ENCODE measurements at places on chromosomes 13 and 19.

- DNase-seq, result no peak
These were observed 28.7 kb upstream of the MEDAG start for GRCh38 chr13:30877335-30877734.

DNA sequence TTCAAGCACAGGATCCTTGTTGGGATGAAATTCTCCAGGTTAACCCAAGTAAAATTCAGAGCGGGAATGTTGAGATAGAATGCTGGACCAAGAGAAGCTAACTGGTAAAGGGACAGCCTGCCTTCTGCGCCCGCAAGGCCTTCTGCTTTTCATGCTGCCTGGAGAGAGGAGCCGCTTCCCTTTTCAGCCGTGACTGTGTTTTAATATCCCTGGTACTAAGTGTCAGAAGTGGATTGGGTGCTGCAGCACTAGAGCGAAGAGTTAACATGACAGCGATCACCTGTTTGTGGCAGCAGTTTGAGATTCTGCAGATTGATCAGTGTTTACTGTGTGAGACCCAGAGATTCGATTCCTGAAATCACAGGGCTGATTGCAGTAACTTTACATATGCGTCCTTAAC is 197.4 kb upstream of the ZNF536 start:
- DNase-seq, result no peak

GRCh38 chr13:77430377-77430951 is 103.6 kb upstream of the MYCBP2 start:
- no peak for DNase-seq

GRCh38 chr13:75889427-75889826 is 253.3 kb downstream of the LMO7 start:
- DNase-seq, result no peak

DNA sequence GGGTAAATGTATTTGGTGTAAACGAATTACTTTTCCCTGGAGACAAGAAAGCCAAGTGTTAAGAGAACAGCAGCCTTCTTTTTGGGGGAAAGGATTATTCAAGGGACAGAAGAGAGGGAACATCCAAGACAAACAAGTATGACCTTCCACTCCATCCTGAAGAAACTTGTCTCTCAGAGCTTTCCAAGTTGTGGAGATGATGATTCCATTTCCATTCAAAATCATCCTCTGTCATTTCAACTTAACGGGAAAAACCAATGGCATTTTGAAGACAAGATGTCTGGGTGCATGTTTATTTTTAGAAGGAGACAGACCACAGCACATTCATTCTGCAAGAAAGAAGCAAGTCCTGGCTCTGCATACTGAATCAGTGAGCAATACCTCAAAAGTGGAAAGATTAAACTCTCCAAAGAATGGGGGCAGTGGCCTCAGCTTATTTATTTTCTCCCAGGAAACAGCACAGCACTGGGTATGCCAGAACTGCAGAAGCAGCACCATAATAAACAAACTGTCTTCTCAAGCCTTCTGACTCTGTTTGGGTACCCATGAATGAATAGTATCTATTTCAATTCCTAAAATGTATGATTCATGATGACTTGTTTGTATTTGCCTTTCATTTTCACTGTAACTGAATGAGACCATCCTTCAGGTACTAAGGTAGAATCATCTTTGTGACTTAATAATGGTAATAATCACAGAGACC is 541.0 kb downstream of the RFC3 start:
- no peak for DNase-seq

GRCh38 chr19:29495901-29496441 is 29.8 kb upstream of the VSTM2B start:
- DNase-seq, result no peak

DNA sequence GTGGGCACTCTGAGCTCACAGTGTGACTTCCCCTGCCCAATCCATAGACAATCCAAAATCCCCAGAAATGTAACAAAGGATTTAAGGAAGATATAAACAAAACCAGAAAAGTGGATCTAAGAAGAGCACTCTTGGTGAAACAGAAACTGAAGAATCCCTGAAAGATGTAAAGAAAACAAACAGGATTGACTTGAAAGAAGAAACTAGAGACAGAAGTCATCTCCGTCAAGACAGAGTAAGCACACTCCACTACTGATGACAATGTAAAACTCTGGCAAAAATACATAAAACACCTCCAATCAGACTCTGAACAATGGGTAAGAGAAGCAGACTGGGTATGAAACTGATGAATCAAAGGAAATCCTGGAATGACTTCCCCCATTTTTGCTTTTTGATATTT is 13.5 kb downstream of the TUBGCP3 start:
- DNase-seq, result no peak

GRCh38 chr19:35628264-35628564 is 622 bp upstream of the RBM42 start:
- no peak for DNase-seq

DNA sequence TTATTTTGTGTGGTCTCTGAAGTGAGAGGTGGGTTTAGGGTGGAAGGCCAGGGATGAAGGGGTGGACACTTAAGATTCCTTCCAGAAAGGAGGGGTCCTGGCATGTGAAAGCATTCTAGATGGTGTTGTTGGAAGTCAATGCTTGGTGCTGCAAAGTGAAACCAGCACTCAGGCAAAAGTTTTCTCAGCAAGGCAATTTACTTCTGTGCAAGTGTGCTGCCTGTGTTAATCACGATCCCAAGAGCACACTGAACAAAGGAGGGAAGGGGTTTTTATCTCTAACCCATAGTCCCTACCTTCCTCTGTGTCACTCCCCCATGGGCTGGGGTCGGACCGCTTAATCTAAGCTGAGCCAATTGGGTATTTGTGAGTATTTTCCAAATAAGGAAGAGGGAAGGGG is 1.3 kb downstream of the ZNF134 start:
- no peak for DNase-seq

GRCh38 chr19:2495651-2496316 is 19.9 kb downstream of the GADD45B start:
- DNase-seq, result no peak

DNA sequence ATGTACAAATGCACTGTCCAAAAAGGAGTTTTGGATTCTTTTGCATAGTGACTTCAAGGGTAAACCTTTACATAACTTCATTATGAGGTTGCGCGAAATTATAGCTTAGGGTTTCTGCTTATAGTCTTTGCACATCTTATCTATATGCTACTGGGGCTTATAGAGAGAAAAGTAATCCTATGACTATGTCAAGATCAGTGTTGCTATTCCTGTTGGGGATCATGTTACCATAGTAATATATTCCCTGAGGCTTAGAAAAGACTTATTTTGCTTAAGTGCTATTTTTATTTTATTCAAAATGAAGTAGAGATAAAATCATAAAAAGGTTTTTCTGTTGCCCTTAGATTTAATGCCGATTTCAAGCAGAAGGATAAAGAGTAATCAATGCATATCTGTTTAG is 14.7 kb upstream of the POSTN start:
- DNase-seq, result no peak

DNA sequence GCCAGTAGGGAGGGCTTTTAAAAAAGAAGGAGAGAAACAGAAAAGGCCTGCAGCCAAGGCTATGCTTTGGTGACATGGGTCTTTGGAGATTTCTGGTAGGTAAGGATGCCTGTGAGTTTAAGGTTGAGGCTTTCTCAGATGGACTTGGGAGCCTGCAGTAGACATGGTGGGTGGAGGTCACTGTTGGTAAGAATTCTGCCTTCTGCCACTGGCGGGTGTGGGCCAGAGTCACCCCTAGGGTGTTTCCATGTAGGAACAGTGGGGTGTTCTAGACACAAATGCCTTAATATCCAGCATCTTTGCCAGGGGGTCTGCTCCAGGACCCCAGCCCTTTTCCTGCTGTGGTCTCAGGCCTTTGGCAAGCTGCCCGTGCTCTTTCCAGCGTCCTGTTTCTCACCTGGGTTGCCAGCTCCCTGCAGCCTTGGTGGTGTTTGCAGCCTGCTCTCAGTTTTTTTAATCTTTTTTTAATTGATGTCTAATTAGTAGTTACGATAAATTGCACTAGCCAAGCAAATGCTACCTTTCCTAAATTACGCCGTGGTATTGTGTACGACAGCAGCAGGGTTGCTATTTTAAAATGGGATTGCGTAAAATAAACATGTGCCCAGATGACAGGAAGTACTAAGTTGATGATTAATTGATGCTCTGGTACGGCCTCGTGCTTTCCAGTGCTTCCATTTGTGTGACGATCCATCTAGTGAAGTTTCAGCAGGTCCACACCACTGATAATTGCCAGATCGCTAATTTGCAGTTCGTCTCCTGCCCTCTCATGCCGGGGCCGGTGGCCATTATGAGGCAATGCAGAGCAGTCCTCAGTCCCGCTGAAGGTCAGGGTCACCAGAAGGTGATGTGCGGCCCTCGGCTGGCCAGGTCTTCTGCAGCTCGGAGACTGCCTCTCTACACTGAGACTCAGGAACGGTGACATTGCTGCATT is 35.3 kb upstream of the NPAS1 start:
- DNase-seq, result no peak

GRCh38 chr19:18097217-18097992 is at the start of gene MAST3:
TSS of gene MAST3 (plus strand) at chr19:18097778. CDS start at chr19:18097793, 15 bp downstream.
- DNase-seq, result peak; percentile 86

GRCh38 chr19:18610245-18610555 is 2.5 kb upstream of the TMEM59L start:
- no peak for DNase-seq

DNA sequence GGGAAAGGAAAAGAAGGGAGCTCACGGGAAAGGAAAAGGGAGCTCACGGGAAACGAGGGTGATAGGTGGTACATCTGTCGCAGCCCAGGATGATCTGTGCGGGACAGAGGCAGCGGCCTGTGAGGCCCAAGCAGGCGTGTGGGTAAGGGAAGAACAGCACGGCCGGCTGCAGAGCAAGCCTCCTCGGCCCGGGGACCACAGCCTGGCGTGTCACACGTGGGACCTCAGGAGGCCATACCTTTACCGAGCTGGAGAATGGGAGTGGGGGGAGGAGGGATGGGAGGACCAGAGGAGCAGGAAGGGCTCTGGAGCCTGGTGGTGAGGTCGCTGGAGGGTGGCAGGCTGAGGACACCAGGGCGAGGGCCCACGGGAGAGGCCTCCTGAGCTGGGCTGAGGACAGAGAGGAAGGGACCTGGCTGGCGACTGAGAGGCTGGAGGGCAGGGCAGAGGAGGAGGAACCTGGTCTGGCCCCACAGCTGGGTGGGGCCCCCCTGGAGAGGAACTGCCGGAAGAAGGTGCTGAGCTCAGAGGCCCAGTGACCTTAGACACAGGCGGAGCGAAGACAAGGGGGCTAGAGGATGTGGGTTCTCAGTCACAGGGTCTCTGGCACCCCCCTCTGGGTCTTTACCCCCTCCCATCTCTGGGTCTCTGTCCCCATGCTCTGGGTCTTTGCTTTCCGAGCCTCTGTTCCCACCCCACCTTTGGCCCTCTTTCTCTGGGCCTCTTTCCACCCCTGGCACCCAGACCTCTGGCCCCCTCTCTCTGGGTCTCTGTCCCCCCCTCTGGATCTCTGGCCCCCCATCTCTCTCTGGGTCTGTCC is 2.9 kb upstream of the FTL start:
- DNase-seq, result no peak

GRCh38 chr13:77800219-77800618 is 102.7 kb downstream of the SLAIN1 start:
- DNase-seq, result no peak

DNA sequence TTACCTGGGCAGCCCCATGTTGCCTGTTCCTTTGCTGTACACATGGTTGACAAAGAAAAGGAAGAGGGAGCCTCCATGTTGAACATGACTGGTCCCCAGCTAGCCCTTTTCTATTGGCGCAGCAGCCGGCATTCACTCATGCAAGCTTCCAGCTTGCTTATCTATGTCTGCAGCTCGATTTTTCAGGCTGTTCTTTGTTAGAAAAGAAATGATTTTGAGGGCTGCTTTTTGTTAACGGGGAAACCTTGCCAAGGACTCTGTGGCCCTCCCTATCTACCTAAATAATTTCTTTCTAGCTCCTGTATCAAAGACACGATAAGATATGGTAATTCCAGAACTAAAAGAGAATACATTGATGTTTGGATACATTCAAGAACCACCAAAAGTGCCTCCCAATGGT is 20.4 kb upstream of the ADGRE2 start:
- DNase-seq, result no peak

DNA sequence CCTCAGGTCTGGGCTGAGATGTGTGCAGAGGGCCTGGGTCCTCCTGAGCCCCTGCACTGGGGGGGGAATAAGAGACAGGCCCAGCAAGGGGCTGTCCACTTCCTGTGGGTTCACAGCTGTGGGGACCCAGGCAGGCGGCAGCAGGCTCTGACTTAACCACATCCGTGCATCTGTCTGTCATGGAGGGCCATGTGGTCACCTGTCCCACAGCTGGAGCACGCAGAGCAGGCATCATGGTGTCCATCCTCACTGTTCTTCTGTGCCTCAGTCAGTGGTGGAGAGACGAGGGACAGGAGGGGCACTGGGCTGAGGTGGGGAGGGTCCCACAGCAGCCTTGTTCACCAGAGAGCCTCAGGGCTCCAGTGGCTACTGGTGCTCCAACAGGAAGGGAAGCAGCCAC is 16.3 kb upstream of the KIR3DL3 start:
- DNase-seq, result no peak

DNA sequence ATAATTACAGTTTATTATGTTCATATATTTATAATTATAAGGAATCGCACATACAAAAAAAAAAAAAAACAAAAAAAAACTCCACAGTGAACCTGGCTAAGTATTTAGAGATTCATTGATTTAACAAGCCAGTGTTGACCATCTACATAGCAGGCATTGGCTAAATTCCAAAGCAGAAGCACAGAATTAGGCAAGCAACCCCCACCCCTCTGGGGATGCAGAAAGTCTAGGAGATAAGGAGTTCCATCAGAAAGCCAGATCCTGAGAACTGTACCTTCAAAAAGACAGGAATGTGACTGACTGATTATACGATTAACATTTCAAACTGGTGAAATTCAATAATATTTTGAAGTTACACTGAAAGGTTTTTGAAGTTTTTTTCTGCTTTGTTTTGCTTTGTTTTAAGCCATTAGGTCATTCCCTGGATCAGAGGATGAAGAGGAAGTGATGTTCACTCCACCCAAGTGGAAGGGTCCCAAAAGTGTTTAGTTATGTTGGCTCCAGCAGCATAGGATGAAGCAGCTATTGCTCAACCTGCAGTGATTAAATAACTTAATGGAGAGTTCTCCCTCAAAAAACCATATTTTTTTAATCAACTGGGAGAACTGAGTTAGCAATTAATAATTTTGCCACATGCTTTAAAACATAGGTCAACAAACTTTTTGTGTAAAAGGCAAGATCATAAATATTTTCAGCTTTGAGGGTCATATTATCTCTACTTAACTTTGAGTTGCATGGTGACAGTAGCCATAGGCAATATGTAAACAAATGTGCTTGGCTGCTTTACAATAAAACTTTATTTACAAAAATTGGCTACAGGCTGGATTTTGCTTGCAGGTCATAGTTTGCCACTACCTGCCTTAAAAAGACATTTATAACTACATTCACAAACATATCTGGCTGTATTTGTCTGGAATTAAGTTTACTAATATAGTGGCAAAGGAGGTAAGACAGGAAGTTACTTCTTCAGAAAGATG is 49.6 kb downstream of the DOCK9 start:
- no peak for DNase-seq

GRCh38 chr13:72204291-72204690 is 337.3 kb upstream of the DACH1 start:
- DNase-seq, result no peak

DNA sequence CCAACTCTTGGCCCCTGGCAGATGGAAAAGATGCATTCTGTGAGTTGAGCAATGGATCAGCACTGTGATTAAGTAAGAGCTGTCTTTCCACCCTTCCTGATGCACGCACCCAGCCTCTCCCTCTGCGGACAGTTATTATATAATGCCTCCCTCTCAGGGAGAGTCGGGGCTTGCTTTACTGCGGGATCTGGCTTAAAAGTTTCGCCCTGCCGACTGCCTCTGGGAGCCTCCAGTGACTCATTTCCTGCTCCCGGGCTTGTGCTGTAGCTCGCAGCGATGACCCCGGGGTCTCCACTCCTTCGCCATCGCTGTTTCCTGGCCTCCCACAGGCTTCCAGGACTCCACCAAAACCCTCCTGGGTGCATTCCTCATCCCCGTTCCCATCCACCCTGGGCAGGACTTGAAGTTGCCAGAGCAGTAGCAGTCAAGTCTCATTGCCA is 107.4 kb upstream of the SLC7A1 start:
- DNase-seq, result no peak
